ENCODE measurements at places on chromosomes 2 and 18.
A peak's percentile ranks its signal among the peaks of the same experiment; 100 is the strongest.

DNA sequence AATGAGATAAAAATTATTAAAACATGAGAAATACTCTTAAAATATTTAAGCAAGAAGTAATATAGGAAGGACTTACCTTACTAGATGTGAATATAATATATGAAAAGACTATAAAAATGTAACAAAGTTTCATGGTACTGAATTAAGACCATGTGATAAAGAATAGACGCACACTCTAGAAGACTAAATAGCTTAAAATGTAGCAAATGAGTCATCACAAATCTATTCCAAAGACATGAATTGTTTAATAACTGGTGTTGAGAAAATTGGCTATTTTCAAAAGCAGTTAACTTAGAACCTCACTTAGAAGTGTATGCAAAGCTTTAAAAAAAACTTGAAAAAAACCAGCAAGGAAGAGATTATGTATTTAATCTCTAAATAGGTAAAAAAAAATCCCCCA lies 64.1 kb downstream of the POLE4 start:
- peak; percentile 72 for DNase-seq

GRCh38 chr18:37550118-37550875 lies 15.3 kb downstream of the CELF4 start:
- DNase-seq: no peak

GRCh38 chr18:36770315-36770946 lies 58.4 kb downstream of the TPGS2 start:
- DNase-seq: no peak

DNA sequence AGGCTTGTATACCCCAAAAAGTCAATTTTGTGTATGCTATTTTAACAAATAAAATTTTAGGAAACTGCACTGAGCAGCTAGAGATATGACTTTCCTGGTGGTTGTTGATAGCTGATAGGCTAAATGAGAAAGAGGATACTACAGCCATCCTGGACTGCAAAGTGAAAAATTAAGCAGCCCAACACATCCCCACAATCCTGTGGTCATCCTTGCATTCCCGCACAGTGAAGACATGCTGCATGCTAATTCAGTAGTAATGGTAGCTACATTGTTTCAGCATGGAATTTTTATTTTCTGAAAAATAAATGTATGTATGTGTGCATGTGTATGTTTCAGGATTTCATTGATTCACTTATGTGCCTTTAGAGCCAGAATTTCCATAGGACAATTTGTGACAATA lies 124.2 kb upstream of the CCDC68 start:
- DNase-seq: peak; percentile 70

GRCh38 chr2:106565599-106565998 lies 78.4 kb downstream of the CD8B2 start:
- DNase-seq: no peak

- DNase-seq: no peak
Measured at GRCh38 chr2:206361407-206362045, 81.8 kb upstream of the ADAM23 start.

DNA sequence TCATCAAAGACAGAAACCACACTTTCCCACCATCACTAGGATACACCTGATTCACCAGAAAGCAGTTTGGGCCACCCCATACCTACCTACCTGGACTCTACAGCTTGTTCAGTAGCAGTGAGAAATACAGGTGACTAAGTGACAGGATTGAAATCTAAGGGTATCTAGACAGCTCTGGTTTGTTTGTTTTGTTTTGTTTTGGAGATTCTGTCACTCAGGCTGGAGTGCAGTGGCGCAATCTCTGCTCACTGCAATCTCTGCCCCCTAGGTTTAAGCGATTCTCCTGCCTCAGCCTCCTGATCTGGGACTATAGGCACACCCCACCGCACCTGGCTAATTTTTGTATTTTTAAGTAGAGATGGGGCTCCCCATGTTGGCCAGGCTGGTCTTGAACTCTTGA lies 3.1 kb downstream of the TTC21B start:
- no peak for DNase-seq

DNA sequence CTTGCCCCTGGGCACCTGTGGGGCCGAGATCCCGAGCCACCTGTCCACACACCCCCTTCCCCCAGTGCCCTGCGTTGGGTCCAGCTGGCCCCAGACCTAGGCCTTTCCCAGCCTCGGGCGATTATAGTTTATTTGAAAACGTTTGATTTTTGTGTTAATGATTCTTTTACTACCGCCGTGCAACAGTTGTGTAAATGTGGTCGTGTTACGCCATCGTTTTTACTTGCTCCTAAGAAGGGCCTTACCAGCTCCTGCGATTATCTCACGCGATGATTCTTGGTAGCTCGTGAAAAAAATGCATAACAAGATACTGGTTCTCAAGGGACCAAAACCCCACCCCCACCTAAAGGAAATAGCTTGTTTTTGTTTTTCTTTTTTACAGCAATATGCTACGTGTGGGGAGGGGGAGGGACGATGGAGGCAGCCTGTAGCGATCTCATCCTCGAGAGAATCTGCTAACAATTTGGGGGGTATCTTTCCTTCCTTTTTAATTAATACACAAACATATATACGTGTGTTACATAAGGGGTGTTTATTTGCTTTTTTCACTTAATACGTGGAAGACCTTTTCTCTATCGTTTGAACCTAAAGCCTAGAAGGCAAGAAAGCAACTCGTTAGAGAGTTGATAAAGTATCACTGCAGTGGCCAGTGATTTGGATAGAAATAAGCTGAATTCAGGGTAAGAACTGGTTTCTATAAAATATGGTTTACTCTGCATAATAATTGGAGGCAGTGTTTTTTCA lies 1.0 kb downstream of the ZDBF2 start:
- peak; percentile 57 for DNase-seq

- DNase-seq: no peak
Measured at GRCh38 chr2:30643674-30644073, 163.6 kb downstream of the CAPN13 start.

- no peak for DNase-seq
Measured at GRCh38 chr2:133193544-133194361, 374.5 kb downstream of the NCKAP5 start.

DNA sequence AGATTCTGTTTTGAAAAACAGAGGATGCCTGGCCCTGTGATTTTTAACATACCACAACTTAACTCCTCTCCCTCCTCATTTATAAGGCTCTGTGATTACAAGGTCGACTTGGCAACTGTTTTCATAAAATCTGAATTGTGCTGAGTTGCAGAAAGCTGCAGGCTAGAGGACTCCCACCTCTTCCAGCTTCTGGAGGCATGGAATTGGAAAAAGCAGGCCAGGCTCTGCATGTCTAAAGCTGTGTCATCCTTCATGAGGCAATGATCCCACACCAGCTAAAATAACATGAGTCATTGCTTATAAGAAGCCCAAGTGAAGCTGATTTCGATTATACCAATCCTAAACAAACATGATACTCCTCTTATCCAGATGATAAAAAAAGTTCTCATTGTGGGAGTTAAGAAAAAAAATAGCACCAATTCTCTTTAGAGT lies 11.7 kb downstream of the ARHGAP28 start:
- peak; percentile 96 for DNase-seq

DNA sequence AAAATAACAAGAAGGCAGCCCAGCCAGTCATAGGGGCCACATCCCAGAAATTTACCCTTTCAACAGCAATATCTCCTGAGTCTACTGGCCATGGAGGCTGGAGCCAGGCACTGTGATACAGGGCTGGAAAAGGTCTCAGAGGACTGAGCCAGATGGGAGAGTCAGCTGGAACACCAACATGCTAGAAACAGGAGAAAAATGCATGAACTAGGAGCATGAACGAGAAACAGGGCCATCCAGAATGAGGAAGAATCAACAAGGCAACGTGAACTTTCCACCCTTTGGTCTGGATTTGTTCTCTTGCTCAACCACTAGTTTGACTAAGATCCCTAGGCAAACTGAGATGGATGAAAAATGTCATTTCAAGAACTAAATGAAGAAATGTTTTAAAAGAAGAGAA lies 13.1 kb downstream of the PID1 start:
- DNase-seq: no peak

GRCh38 chr2:98732430-98733051 lies 1.6 kb upstream of the MGAT4A start:
- no peak for DNase-seq

GRCh38 chr2:68799140-68800026 lies 64.8 kb downstream of the ARHGAP25 start:
- no peak for DNase-seq

DNA sequence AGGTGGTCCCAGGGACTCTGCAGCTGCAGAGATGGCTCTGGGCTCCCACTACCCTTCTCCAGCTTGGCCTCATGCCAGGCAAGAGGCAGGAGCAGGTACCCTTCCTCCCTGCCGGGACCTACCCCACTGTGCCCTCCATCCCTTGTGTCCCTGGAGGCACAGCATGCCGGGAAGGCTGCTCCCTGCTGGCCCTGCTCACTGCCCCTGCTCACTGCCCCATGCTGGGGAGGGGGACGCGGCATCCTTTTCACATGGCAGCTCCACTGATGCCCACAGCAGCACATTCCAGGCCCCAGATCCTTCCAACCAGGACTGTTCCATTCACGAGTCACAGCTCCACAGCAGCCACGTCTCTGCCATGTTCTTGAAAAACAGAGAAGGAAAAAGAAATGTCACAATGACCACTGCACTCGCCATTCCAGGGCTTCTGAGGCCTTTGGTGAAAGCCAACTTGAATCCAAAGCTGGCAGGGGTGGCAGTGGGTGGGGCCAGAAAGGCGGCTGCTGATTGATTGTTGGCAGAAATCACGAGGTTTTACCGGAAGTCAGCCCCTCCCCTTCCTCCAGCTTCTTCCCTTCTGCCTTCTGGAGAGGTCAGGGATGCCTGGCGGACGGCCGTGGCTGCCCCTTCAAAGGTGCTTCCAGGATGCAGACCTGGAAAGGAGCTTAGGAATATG lies 268.0 kb downstream of the CYP26B1 start:
- no peak for DNase-seq

DNA sequence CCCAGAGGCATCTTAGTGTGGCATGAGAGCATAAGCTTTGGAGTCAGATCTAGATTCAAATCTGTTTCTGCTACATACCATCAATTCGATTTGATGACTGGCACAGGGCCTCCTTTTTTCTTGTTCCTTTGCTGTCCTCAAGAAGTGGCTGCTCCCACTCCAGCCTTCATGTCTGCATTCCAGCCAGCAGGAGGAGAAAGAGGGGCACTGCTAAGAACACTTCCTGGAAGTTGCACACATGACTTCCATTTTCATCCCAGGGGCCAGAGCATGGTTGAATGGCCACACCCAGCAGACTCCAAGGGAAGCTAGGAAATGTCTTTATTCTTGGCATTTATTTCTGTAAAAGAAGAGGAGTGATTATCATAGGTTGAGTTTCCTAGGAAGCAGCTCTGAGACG lies 50.4 kb downstream of the EML6 start:
- DNase-seq: no peak

- DNase-seq: no peak
Measured at GRCh38 chr2:23654756-23655155, 269.8 kb downstream of the KLHL29 start.

DNA sequence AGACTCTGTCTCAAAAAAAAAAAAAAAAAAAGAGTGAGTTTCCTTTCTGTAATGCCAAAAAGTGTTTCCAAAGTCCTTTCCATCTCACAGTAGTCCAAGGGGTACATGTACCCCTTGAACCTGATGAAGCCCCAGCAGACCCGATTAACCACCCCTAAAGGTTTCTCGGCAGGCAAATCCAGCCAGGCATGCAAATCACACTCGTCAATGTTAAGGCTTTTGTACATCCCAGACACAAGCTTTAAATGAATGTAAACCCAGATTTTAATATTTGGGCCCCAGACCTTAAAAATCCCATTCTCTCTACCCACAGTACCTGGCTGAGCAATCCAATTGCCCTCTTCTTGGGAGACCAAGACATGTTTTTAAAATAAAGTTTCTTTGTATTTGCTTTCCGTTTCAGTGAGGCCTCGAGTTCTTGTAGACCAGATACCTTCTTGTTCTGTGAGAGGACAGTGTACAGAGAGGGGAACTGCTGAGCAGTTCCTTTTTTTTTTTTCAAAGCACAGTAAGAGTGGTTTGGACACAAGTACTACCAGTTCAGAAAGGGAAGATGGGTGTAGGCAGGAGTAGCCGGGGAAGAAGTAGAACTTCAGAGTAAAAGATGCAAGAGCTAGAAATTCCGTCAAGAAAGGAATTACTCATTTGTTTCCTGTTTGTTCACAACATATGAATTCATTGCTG lies at the start of gene NLRC4:
Gene NLRC4, minus strand, starts transcription at position 465 of the 684 bp plus-strand sequence. CDS start 8,111 bp downstream, outside the sequence.
- DNase-seq: no peak

DNA sequence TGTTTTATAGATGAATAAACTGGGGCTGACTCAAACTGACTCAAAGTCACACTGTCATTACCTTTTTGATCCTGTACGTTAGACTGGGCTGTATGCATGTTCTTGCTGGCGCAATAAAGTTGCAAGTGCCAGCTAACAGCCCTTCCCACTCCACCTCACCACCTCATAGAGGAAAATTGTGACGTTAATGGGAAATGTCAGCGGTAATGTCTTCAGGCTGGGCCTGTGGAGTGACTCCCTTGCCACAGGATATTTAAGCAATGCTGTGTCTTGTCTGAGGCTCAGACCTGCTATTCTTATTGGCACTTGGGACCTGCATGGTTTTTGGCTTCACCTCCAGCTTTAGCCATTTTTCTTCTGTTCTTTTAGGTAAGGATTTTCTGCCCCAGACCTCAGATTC lies 25.2 kb upstream of the CASP10 start:
- peak; percentile 46 for DNase-seq

DNA sequence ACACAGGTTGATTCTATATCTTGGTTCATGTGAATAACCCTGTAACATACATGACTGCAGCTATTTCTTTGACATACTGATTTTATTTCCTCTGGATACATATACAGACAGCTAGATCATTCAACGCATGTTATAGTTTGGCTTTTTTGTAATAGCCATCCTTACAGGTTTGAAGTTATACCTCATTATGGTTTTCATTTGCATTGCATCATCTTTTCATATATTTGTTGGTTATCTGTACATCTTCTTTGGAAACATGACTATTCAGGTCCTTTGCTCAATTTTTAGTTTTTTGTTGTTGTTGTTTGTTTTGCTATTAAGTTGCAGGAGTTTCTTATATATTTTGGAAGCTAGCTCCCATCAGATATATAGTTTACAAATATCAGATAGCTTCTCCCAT lies 276.2 kb upstream of the NETO1 start:
- no peak for DNase-seq

GRCh38 chr2:42133771-42134195 lies 35.4 kb upstream of the EML4 start:
- no peak for DNase-seq

GRCh38 chr2:55022476-55022875 lies 27.8 kb downstream of the RTN4 start:
- DNase-seq: no peak

- peak; percentile 91 for DNase-seq
Measured at GRCh38 chr2:101111917-101112771, 39.0 kb downstream of the TBC1D8 start.

- DNase-seq: no peak
Measured at GRCh38 chr2:151399981-151400380, 9.7 kb upstream of the RIF1 start.

DNA sequence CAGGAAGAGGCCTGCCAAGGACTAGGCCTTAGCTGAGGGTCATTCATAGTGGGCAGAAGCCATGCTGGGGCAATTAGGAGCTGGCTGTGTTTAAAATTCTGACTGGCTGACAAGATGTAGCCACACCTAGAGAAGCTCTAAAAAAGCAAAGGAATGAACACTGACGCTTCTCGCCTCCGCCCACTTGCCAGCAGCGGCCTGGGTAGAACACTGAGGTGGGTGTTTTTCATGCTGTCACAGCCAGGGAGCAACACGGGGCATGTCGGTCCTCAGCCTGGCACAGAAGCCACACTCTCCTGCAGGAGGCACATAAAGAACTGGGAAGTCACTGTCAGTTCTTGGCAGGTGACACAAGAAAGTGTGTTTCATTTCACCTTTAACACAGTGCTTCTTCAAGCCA lies 10.4 kb downstream of the CHST10 start:
- DNase-seq: no peak
